AG04450 (cell line): ENCODE measurements at places on chromosomes 1 and 21. TPM values are rescaled to one million over a fixed set of nuclear protein-coding genes. Genes with fewer than 3 reads are reported as not detected.
A peak's percentile ranks its signal among the peaks of the same experiment; 100 is the strongest.

GRCh38 chr1:214285610-214286440 lies 4.9 kb downstream of the SMYD2 start:
- DNase-seq, result no peak

GRCh38 chr1:25718732-25719131 lies 81.3 kb upstream of the SELENON start:
- DNase-seq, result no peak

- DNase-seq, result no peak
Measured at GRCh38 chr1:30478799-30479563, 244.4 kb downstream of the MATN1 start.

GRCh38 chr1:41019353-41019745 lies 2.2 kb downstream of the SLFNL1 start:
- DNase-seq, result no peak

- DNase-seq, result no peak
Measured at GRCh38 chr21:41827951-41828883, 50.9 kb downstream of the PRDM15 start.

- no peak for DNase-seq
Measured at GRCh38 chr1:235714205-235714897, 64.8 kb upstream of the GNG4 start.

- DNase-seq, result no peak
Measured at GRCh38 chr1:53731043-53731600, 7.8 kb downstream of the GLIS1 start.

DNA sequence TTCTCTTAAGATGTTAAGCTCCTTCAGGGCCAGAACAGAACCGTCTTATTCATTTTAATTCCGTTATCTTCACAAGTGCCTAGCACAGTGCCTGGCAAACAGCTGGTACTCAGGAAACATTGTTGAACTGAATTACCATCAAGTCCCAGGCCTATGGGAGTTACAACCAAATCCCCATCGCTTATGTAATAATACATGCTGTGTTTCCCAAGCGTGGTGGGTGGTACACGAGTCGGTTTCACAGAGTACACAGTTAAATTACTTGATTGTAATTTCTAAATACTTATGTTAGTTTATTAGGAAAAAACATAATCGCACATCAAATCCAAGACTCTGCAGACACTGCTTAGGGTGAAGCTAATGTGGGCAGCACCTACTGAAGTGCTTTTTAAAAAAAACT lies 1.0 kb downstream of the ANGEL2 start:
- DNase-seq, result no peak

GRCh38 chr1:2609319-2610035 lies 22.9 kb downstream of the PRXL2B start:
- DNase-seq, result no peak

DNA sequence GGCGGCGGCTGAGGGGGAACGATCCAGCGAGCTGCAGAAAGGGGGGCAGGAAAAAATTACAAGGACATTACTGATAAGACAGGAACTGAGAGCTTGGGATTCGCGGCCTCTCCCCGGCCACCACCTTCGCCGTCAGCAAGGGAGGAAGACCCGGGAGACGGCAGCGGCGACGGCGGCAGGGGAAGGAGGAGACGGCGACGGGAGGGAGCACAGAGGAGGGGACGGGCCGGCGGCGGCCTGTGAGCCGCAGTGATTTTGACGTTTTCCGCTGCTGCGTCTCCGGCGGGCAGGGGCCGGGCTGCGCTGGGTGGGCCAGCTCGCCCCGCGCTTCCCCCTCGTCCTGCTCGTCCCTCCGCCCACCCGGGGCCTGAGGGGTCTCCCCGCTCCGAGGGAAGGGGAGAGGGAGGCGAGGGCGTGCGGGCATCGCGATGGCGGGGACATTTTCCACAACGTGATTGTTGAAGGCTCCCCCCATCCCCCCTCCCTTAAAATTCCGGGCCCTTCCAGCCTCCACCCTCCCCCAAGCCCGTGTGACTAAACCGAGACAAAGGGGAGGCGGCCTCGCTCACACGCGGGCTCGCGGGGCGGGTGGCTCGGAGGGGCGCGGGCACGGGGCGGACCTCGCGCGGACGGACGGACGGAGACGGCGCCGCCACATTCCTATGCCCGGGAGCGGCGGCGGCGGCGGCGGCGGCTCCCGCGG lies 407 bp downstream of the CAMSAP2 start:
- peak; percentile 32 for DNase-seq

DNA sequence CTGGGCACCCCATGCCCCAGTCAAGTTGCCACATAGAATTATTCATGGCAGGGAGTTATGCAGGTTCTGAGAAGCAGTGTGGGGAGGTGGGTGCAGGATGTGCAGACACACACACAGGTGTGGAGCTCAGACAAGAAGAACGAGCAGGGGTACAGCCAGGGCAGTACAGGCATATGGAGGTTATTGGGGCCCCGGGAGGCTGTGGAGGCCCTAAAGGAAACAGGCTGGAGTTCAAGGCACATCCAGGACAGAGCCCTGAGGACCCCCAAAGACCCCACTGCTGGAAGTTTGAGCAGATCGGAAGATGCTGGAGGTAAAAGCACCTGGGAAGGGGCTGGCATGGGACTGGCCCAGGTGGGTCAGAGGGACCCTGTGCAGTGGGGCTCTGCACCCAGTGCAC lies 171.3 kb downstream of the PSMG1 start:
- DNase-seq, result no peak

- DNase-seq, result no peak
Measured at GRCh38 chr1:161179698-161180097, 2.4 kb upstream of the B4GALT3 start.

The UBE4B gene
- 28.1 and 31.1 TPM in 2 replicates for polyA plus RNA-seq

The JAM2 gene
- 5.7 and 7.2 TPM in 2 replicates for polyA plus RNA-seq

The SMIM12 gene
- 41.7 and 46.1 TPM in 2 replicates for polyA plus RNA-seq

The CMPK1 gene
- polyA plus RNA-seq, result 44.3 and 68.7 TPM in 2 replicates

The ICOSLG gene
- polyA plus RNA-seq, result 0.06 TPM in 1 of 2 replicates, not detected in the other

The ABCG1 gene
- polyA plus RNA-seq, result 0.67 and 0.71 TPM in 2 replicates
